ENCODE measurements at places on chromosomes 3 and 15. TPM values are rescaled to one million over a fixed set of nuclear protein-coding genes. Genes with fewer than 3 reads are reported as not detected.

- no peak for DNase-seq
Measured at GRCh38 chr3:68239542-68239941, 585.1 kb upstream of the SUCLG2 start.

Gene BCL2A1
- total RNA-seq = not detected

DNA sequence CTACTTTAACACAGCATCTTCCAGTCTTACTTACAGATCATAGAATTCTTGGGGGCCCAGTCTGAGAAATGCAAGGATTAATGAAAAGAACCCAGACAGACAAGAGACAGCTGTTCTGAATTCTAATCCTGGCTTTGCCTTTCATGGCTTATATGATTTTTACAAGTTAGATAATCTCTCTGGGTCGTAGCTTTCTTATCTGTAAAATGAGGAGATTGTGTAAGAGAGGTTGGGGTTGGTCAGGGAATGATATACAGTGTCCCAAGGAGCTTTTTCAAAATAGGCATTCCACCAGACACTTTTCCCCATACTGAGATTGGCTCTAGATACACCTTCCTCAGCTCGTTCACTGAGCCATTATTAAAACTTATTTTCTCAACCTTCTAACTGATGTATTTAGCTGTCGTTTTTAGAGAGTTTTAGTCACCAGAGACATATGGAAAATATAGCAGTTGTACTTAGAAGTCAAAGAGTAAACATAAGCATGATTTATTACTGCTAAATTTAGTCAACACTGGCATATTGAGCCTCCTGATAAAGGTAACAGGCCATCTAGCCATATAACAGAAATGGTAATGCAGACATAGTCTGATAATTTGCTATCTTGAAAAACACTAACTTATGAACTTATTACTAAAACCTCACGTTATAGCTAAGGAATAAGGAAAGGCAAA lies 163.0 kb upstream of the MLF1 start:
- DNase-seq = no peak

DNA sequence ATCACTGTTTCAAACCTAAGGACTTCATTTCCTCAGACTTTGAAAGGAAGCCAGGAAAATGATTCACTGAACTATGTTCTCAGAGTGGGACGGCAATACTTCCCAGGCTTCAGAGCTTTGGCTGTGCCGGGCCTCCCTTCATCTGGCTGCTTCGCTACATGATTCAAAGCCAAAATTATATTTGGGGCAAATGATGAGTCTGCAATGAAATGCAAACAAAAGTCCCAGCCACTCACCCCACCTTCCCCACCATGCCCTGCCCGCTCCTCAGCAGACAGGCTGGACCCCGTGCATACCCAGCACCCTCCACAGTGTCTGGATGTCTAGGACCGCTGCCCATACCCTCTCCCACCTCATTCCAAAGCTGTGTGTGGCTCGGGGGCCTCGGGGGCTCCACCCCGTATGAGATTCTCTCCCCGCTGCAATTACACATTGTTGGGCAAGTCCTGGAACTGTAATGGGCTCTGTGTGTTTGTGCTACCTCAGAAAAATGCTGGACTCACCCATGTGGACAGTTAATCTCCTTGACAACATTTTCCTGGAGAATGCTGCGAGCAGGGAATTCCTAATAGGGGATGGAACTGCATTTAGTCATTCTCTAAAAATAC lies 32.2 kb downstream of the ATP10A start:
- no peak for DNase-seq

DNA sequence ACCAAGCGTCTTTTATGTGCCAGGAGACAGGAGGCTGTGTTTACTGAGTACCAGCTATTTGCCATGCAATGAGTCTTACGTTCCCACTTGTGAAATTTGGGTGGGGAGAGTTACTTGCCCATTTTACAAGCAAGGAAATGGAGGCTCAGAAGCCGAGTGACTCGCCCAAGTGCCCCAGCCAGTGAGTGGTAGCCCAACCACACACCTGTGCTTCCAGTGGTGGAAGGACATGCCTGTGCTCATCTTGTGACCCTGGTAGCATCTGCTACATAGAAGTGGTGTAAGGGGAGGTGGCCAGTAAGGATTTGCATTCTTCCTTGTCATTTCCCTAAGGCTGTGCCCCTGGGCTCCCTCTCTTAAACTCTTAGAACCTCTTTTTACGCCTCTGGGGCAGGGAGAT lies 49.3 kb downstream of the FBLN2 start:
- DNase-seq = no peak

DNA sequence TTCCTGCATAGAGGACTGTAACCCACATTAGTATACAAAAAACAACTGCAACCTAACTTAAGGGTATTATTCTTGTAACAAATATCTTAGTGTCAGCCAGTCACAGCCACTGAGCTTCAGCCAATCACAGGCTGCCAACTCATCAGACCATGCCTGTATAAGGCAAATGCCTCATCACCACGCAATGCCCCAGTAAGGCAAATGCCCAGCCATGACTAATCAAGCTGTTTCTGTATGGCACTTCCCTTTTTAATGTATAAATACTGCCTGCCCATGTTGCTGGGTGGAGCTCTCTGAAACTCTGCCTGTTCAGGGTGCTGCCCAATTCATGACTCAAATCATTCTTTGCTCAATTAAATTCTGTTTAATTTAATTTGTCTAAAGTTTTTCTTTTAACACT lies 18.4 kb upstream of the GABRA5 start:
- no peak for DNase-seq

GRCh38 chr3:133935843-133936769 lies 40.4 kb upstream of the RAB6B start:
- DNase-seq = peak; percentile 56

Gene GOLGA8S
- 0.32 TPM for total RNA-seq

DNA sequence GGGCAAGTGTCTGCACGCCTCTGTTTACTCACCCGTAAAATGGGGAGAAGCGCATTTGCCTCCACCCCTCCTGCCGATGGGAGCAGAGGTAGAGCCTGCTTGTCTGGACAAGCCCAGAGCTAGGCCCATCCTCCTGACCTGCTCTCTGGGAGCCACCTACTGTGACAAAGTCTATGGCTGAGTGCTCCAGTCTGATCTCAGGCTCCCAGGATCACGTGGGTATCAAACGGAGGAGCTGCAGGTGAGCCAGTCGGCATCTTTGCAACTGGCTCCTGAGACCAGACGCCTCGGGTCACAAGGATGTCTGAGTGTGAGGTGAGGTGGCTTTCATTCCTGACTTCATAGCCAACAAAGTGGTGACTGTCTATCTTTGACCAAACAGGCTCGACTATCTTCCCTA lies 2.1 kb upstream of the ALDH1A3 start:
- DNase-seq = no peak

Gene GOLGA8H
- 1.8 TPM for total RNA-seq

DNA sequence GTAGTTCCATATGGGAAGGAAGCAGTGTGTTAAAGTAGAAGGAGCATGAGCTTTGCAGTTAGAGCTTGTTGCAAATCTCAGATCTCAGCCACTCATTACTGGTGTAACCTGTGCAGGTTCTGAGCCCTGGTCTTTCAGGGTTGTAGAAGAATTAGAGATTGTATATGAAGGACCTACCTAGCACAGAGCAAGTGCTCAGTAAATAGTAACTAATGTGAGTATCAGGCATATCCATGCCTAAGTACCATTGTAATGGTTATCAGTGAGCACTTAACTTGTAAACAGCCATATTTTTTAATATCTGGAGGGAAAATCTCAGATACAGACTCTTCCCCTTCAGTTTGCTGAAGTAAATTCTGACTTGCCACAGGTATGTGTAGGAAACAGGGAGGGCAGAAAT lies 59.3 kb downstream of the MAP6D1 start:
- no peak for DNase-seq

DNA sequence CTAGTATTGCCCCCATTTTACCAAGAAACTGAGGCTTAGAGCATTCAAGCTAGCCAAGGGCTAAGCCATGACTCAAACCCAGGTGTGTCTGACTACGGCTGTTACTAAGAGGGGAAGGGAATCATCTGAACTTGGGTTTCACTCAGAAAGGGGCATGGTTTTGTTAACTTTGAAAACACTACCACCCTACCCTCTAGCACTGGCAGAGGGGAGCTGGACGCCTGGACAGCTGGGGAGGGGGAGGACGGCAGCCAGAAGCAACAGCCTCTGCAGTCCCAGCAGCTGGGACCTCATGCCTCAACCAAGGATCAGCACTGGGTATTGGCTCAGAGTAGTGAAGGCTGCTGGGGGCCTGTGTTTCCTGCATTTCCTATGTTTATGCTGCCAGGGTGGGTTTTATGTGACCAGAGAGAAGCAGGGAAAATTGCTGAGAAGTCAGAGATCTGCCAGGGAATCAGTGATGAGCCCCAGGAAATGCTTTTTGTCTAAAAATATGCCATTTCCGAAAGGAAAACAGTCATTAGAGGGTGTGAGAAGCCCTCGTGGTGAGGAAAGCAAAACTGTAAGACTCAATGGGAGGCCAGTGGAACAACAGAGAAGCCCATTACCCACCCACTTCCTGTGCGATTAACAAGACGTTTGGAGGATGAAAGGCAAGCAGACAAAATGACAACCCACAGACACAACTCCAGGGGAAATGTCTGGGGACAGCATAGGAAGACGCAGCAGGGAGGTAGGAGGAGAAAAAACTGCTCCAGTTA lies 41.2 kb downstream of the LIPC start:
- DNase-seq = no peak

All from chondrocyte (in vitro differentiated cells).